ENCODE measurements at places on chromosomes 5 and 9.

- DNase-seq: peak; percentile 22
Measured at GRCh38 chr9:36396985-36397384, 3.1 kb downstream of the RNF38 start.

DNA sequence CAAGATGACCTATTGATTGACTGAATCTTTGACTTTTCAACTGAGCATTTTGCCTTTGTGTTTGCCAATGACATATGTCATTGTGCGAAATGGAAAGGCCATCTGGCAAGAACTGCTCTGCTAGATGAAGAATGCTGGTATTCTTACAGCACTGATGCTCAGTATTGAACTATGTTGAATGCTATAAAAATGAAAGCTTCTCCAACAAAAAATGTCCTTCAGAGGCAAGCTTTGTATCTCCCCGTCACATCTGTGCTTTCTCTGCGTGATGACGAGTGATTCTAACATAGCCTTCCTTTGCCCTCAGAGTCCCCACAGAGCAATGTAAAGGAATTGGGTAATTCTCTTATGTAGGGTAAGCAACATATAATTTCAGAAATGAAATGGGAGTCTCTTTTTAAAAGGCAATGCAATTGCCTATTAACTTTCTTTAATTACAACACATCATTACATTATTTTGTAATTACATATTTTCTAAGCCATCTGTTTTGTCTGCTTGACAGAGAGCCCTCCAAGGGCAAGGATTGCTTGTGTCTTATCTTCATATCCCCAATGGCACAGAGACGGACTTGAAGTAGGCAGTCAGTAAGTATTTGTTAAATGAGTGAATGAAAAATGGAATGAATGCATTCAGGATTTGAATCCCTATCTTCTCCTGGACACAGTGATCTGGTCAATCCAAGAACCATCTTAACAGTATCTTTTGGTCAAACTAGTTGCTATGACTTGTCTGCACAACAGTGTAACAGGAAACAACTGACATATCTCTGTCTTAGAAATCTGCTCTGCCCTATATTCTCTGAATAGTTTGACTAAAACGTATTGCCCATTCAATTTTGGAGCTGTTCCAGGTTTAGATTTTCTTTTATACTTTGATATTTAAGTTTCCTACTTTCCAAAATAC, 46.1 kb downstream of the ENC1 start:
- DNase-seq: no peak

GRCh38 chr5:15105799-15106393, 234.3 kb upstream of the ANKH start:
- peak; percentile 35 for DNase-seq

- no peak for DNase-seq
Measured at GRCh38 chr9:14136646-14137370, 177.1 kb downstream of the NFIB start.

DNA sequence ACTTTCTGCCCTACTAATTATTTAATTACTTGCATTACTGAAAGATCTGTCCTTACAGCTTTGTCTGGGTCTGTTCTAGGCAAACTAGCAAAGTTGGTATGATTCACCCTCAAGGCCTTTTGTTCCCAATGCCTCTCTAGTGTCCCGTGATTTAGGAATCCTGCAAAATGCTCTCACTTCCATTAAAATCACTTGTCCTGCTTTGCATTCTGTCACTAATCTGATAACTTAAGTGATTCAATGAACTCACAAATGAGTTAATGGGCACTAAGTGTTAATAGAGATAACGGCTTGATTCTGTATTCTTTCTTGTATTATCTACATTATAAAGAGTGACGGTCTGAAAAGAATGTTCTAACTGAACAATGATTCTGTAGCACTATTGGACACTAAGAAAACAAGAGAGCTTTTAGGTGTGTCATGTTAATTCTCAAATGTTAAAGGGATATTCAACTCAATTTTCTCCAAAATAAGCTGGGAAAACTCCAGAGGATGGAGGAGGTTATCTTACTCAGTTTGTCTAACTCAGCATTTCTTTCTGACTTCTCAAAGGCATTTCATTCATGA, 697.3 kb downstream of the CETN3 start:
- DNase-seq: no peak

DNA sequence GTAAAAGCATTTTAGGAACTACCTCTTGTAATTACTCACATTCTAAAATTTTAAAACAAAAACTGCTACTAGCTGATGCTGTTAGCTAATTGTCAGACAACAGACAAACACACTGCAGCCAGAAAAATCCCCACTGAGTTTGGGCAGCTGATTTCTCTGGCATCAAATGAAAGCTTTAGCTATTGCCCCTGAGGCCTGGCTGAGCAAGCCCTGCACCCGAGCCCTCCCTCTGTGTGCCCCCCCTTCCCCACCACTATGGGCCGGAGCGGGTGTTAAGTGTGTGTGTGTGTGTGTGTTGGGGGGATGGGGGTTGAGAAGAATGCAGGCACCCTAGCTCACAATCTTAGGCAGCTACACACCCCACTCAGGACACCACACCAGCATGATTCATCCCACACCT, 2.4 kb downstream of the NEUROG1 start:
- no peak for DNase-seq

- no peak for DNase-seq
Measured at GRCh38 chr9:90933468-90933867, 131.8 kb downstream of the SYK start.

DNA sequence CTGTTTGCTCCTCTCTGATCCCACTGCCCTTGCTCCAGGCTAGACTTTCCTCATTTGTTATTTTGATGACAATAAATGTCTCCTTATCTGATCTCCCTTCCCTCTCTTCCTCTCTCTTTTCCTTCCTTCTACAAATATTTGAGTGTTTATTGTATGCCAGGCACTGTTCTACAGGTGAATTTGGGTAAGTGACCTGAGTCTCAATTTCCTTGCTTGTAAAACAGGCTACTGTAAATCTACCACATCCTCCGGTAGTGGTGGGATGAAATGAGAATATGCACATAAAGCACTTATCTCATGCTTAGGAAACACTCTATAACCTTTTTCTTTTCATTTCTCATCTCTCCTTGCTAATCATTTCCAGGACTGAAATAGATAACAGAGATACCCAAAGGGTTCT, 86.4 kb downstream of the HMHB1 start:
- DNase-seq: no peak

GRCh38 chr5:124061663-124062062, 549.7 kb downstream of the CSNK1G3 start:
- DNase-seq: no peak

- no peak for DNase-seq
Measured at GRCh38 chr5:125725691-125726090, 697.5 kb upstream of the GRAMD2B start.

DNA sequence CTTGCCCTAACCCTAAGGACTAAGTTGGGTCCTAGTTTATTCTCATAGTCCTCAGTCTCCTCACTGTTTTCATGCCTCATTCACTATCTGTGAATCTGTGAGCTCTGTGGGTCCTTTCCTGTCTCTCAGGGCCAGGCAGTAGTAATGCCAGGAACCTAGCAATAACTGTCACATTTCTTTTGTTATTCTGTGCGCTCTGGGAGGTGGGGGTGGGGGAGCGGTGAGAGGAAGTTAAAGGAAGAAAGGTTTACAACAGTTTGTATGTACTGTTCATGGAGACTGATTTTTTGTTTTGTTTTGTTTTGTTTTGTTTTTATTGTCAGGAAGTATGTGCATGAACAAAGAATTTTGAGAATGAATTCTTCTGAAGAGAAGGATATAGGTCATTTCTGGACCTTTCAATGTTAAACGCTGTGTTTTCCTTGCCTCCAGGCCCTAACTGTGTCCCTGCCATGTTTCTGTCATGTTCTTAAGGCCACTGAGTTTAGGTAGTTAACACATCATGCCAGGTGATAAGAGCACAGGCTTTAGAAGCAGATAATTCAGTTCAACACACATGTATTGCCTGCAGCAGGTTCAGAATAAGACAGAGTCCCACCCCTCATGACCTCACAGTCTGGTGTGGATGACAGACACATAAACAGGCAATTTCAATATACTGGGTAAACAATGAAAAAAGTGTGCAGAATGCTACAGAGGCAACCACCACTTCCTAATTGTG, 13.3 kb upstream of the FEM1C start:
- DNase-seq: no peak

- no peak for DNase-seq
Measured at GRCh38 chr9:35905912-35906679, at the start of gene HRCT1. Gene HRCT1, plus strand, starts transcription at chr9:35906202. Its CDS starts 86 bp downstream, at chr9:35906288.

DNA sequence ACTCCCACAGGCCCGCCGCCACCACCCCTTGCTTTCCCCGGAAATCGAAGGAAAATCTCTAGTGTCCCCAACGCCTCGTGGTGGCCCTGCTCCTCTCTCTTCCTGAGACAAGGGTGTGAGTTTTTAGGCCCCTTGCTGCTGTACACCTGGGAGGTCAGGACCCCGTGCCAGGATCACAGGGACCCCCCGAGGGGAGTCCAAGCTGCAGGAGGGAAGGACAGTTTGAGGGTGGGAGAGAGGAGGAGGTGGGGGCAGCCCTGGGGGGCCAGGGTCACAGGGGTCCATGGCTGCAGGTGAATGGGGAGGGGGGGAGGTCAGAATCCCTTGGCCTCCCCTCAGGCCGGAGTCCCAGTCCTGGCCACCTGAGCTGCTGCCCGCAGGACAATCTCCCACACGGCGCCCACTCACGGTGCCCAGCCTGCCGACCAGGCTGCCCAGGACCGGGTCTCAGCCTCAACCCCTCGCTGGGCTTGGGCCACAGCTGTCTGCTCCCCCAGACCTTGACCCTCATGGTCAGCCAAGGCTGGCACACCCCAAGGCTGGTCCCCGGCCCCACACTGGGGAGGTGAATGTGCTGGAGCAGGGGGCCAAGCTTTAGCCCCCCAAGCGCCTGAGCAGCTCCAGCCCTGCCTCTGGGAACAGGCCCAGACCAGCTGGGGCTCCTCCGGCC, 19.9 kb downstream of the TPPP start:
- DNase-seq: no peak

DNA sequence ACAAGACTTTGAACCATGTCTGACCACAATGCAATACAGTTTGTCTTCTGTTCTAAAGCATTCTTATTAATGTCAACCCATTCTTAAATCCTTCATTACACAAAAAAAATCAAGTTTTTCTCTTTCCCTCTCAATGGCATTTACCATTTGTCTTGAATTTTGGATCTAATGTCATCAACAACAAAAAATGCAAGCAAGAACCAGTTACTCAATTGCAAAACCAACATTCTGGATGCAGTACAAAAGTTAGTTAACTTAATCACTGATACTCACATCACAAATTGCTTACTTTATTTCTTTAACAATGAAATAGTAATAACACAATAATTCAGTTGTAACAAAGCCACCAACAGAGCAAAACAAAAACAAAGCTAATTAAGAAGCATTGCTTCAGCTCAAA, 6.0 kb downstream of the C9orf40 start:
- DNase-seq: no peak

DNA sequence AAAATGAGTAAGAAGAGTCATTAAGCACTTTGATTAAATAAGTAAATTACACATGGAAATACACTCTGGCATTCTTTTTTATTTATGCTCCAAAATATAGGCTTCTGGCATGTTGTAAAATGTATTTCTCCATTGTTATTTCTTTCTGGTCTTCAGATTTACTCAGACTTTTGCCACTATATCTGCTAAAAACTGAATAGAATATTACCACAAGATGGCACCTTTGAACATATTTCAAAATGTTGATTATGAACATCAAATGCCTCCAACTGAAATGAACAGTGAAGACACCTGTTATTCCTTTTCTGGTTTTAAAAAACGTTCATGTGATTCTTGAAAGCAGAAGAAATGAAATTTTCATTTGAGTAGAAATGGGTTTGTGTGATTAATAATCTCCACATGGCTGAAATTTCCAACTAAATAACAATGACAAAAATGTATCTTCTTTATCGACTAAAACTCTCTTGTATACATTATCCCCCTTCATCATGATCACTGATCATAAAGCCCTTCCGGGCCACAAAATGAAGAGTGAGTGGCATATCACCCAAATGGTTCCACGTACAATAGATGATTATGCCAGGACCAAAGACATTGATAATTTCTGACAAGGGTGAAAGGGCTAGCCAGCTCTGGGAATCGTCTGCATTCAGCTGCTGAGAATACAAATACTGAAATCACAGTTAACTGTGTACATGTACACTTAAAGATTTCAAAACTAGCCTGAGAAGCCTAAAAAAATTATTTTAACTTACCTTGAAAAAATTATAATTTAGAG, 23.8 kb downstream of the TYRP1 start:
- DNase-seq: no peak

GRCh38 chr5:179422213-179422855, 77.1 kb upstream of the ADAMTS2 start:
- DNase-seq: no peak

DNA sequence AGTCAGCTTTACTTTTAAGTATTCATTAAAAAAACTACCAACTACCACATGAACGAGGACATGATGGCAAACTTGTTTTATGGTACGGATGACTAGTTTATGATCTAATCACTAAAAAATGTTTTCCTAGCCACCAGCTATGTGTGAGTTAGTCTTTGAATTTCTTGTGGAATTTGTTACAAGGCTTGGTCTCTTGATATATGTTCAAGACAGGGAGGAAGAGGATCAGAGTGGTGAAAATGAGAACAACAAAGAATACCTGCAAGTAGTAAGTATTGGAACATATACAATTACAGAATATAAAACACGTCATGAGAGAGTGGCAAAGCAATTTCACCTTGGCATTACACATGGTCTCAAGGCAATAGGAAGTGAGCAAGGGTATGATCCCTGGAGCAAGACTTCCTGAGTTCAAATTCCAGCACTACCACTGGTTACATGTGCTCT, 548.6 kb upstream of the TLE4 start:
- no peak for DNase-seq

GRCh38 chr5:148084269-148084668, 20.5 kb downstream of the SPINK5 start:
- no peak for DNase-seq

- no peak for DNase-seq
Measured at GRCh38 chr9:96062031-96062430, 186.5 kb downstream of the ERCC6L2 start.
